Activated naive CD8-positive, alpha-beta T cell treated with anti-CD3 and anti-CD28 coated beads for 36 hours (primary cell): ENCODE measurements at places on chromosomes 11 and 22. TPM values are rescaled to one million over a fixed set of nuclear protein-coding genes. Genes with fewer than 3 reads are reported as not detected.

- no peaks in the 10 kb centered on the region for H3K36me3 ChIP-seq
- no peak for DNase-seq
- peaks cover 9% of the 10 kb centered on the region for H3K27me3 ChIP-seq
- H3K27ac ChIP-seq: no peak overlapping the region
Measured at GRCh38 chr11:59028105-59028504, 58.0 kb upstream of the GLYATL1B start.

DNA sequence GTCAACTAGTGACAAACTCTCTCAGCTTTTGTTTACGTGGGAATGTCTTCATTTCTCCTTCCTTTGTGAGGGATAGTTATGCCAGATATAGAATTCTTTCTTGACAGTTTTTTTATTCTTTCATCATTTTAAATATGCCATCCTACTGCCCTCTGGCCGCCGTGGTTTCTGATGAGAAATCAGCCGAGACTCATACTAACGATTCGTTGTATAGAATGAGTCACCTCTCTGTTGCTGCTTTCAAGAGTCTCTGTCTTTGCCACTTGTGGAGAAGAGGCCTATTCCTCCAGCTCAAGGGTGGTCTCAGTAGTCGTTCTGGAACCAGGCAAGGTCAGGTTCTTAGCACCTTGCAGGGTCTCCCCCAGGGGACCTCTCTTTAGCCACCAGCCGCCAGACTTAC, 8.0 kb downstream of the MYO7A start:
- no peaks in the 10 kb centered on the region for H3K36me3 ChIP-seq
- peaks cover 2% of the 10 kb centered on the region for H3K4me1 ChIP-seq
- no peak overlapping the region for H3K4me3 ChIP-seq

- DNase-seq: no peak
- H3K27ac ChIP-seq: no peak overlapping the region
- no peak overlapping the region for H3K4me3 ChIP-seq
- H3K36me3 ChIP-seq: no peaks in the 10 kb centered on the region
Measured at GRCh38 chr11:101912823-101913284, 2.0 kb upstream of the CEP126 start.

DNA sequence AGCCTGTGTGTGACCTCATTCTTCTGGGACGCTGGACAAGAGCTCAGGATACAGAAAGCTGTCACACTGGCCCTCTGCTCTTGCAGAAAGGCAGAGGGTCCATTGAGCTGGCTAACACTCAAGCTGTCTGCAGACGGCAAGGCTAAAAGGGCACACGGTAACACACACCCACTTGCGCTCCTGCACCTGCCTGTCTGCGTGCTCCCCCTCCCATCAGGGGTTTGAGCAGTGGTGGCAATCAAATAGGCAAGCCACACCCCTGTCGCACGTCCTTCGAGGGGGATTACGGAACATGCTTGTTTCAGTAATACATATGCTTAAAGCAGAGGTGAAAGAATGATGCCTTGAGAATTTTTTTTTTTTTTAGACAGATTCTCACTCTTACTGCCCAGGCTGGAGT, 7.1 kb upstream of the QSER1 start:
- no peak for DNase-seq
- no peaks in the 10 kb centered on the region for H3K27me3 ChIP-seq
- no peaks in the 10 kb centered on the region for H3K4me1 ChIP-seq
- H3K27ac ChIP-seq: no peak overlapping the region
- H3K36me3 ChIP-seq: no peaks in the 10 kb centered on the region

- DNase-seq: no peak
- no peaks in the 10 kb centered on the region for H3K36me3 ChIP-seq
- H3K4me1 ChIP-seq: no peaks in the 10 kb centered on the region
- no peak overlapping the region for H3K4me3 ChIP-seq
- H3K27me3 ChIP-seq: peaks cover 7% of the 10 kb centered on the region
Measured at GRCh38 chr11:78860720-78861422, 286.2 kb upstream of the NARS2 start.

NCAM1 gene
- not detected for total RNA-seq

FXYD2 gene
- total RNA-seq: 8.3 TPM

CRYBB3 gene
- total RNA-seq: 0.35 TPM
